Gastroesophageal sphincter (tissue), 4 donors: ENCODE measurements at places on chromosomes 5 and 9. TPM values are rescaled to one million over a fixed set of nuclear protein-coding genes. Genes with fewer than 3 reads are reported as not detected.

GRCh38 chr9:92983984-92984589 is 36.8 kb downstream of the FGD3 start:
- no peak for ATAC-seq

DNA sequence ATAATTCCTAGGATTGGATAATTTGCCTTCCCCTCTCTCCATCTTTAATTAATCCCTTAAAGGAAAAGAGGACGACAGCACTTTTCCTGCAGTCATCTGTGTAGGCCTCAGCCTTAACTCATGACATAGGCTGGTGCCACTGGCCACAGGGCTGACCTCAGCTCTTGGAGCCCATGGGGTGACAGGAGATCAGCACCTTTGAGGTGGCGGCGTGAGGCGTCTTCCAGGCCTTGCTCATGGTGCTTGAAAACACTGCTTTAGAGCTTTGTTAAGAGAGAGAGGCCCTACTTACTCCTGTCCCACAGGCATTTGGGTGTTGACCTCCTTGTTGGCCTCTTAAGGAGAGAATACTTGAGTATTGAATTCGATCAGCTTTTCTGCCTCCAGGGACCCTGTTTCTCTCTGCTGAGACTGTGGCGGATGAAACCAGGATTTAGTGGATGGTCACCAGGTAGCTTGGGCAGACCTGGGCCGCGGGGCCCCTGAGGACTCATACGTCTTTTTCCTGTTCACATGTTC is 23.4 kb downstream of the TENT4A start:
- ATAC-seq, result no peak

MOB3B gene
- total RNA-seq, result 10.2 TPM

SLC36A2 gene
- not detected for total RNA-seq

NR5A1 gene
- not detected for total RNA-seq
